Activated T-helper 1 cell treated with anti-CD3 and anti-CD28 coated beads, Interleukin-2, amount 50 U/mL, for 16 hours (primary cell): ENCODE measurements at places on chromosomes 4 and X.

- no peak for DNase-seq
These were observed 66.5 kb downstream of the DMP1 start for GRCh38 chr4:87716371-87717265.

DNA sequence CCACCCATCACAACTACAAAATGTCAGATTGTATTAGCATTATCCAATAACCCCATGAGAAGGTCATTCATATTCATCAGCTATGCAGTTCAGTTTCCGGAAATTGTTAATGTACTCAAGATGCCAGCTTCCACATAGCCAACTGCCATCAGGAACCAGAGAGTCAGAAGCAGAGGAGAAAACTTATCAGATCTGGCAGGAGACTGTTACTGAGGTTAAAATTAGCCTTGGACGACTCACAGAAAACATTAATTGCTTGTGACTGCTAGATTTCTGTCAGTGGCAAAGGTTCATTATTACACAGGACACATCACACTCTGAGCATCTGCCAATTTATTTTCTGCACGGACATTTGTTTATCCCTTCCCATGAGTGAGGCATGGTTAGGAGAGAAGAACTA lies 352.8 kb downstream of the DHRSX start:
- no peak for DNase-seq

GRCh38 chrX:39399387-39399786 lies 598.1 kb downstream of the MID1IP1 start:
- no peak for DNase-seq

DNA sequence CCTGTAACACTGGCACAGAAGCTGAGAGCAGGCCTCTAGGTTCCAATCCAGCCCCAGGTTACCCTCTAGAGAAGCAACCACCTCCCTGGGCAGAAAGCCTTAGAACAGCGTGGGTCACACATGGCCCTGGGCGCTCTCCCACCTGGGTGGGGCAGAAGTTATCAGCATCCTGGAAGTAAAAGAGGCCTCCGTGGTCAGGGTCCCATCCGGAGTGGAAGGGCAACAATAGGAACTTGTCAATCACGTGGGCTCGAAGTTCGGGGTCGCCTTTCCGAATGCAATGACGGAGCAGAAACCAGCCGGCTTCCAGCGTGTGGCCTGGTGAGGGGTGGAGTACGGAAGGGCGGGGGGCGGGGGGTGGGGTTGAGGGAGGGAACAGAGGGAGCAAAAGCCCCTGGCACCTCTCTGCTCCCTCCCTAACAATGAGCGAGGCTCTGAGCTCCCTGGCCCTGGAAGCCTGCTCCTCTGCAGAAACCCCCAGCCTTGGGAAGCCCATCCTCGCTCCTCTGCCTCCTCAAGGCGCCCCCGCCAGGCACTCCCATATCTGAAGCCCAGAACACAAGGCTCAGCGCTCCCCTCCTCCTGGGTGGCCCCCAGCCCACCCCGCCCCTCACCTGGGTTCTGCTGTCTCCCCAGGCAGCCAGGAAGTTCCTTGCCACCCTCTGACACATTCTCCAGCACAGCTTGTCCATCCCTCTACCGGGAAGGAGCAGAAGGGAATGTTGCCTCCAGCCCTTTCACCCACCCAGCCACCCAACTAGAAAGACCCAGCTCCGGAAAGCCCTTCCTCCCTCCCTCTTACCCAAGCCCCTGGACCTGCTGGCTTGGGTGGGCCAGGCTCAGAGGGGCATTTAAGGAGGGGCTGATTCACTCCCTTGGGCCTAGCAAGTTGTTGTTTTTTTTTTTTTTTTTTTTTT lies 2.8 kb downstream of the RENBP start:
- no peak for DNase-seq

DNA sequence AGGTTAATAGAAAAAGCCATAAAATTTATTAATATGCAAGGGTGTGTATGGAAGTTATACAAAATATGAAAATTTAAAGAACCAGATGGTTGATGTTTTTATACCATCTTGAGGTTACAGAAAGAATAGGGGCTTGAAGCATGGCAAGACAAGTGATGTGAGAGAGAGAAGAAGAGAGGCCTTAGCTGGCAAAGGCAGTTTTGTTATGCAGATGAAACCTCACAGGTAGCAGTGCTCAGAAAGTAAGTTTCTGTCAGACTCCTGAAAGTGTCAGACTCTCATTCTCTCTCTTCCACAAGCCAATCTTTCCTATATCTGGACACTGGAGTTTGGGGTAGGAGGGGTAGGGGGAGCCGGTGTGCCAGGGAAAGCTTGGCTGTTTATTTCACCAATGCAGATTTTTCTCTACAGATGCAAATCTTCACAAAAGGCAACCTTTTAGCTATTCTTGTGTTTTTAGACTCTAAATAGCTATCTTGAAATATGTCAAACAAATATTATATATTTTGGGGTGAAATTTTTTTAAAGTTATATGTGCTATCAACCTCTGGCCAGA lies 124.5 kb downstream of the CFAP299 start:
- no peak for DNase-seq

GRCh38 chrX:101595739-101596419 lies 21.9 kb downstream of the ARMCX6 start:
- no peak for DNase-seq

DNA sequence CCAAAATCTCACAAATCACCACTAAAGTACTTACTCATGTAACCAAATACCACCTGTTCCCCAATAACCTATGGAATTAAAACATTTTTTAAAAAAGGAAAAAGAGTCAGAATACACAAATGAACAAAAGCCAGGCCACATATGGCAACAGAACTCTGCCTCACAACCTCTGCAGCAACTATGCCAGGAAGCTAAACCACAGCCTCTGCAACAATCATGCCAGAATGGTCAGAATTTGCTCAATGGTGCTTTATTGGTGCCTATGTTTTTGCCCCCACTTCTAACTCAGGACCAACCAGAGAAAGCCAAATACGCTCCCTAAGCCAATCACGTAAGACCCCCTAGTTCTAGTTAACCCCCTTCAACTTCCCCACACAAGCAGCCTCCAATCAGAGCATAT lies 69.6 kb downstream of the HOPX start:
- no peak for DNase-seq

- no peak for DNase-seq
These were observed 7.8 kb downstream of the RXFP1 start for GRCh38 chr4:158529505-158529904.

DNA sequence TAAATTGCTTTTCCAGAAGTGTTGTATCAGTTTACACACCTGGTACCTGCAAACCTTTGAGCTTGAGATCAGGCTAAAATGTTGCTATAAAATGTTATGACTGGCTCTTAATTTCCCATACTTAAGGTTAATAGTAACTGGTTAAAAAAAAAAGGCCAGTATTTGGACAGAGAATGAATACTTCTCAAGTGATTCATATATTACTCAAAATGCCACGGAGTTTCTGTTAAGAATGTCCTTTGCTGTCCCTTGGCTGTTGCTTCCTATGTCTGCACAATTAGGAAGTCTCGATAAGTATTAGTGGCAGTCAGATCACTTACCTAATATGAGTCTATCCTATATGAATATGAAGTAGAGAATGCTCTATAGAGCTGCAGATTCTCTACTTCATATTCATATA lies 232.2 kb upstream of the IGFBP7 start:
- no peak for DNase-seq

- DNase-seq = no peak
These were observed 259.5 kb downstream of the SHOX start for GRCh38 chrX:889966-890651.

GRCh38 chrX:44162964-44163475 lies 180.5 kb downstream of the EFHC2 start:
- no peak for DNase-seq

DNA sequence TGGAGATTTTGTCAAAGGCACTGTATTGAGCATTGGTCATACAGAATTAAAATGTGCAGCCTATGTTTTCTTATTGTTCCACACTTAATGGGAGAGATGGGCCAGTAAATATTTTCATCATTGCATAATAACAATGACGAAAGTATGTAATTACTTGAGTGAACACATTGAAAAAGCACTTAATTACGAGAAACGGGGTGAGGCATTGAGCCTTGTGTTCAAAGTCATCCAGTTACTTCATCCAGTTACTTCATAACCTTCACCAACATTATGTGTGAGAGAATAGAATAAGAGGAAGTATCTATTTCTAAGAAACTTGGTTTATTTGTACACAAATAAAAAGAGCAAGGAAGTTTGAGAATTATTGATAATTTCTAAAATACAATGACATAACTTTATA lies 1427.0 kb downstream of the ADGRL3 start:
- no peak for DNase-seq

- no peak for DNase-seq
These were observed 25.1 kb downstream of the EPHA5 start for GRCh38 chr4:65645185-65645584.

DNA sequence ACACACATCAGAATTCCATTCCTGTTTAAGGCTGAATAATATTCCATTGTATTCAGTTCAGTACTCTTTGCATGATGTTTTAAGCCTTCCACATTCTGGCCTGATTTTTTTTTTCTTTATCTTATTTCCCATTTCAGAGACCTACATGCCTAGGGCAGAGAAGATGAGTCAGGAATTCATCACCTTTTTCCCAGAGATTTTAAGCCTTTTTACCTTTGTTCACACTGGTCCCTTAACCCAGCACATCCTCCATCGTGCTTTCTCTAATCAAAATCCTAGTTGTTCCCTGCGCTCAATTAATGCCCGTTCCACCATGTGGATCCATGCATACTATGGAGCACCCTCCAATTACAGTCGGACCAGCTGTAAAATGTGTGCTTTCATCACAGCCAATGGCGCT lies 245.1 kb downstream of the DHX15 start:
- no peak for DNase-seq

GRCh38 chr4:27357283-27357682 lies 496.6 kb downstream of the STIM2 start:
- no peak for DNase-seq

GRCh38 chrX:94932278-94932965 lies 1258.4 kb downstream of the FAM133A start:
- DNase-seq = no peak

DNA sequence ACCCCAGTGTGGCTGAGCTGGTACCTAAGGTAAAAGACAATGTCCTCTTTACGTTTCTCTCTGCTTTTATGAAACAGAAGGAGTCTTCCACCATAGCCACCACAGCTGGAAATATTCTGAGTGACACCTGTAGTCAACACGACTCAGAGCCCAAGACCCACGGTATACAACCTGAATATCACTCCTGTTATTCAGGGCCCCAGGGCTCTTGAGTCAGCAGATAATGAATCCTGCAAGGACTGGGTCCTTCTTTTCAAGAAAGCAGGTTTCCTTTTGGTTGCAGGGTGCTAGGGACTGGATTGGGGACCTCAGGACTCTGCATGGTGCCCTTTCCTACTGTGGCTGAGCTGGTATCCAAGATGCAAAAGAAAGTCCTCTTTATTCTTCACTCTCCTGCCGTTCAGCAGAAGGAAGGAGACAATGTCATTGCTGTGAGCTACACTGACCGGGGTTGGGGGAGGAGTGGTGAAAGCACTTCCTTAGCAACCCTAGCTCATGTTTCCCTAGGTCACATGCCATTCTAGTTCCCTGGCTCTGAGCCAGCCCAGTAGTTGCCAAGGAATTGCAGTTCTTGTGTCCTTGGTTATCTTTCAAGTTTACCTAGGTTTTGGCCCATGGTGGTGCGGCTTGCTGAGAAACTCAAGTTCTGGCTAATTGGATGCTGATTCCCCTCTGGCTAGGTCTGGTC lies 23.7 kb upstream of the UNC5C start:
- no peak for DNase-seq

GRCh38 chr4:124044867-124045266 lies 648.3 kb downstream of the SPRY1 start:
- DNase-seq = no peak

GRCh38 chrX:9379697-9380551 lies 84.9 kb upstream of the TBL1X start:
- DNase-seq = no peak

DNA sequence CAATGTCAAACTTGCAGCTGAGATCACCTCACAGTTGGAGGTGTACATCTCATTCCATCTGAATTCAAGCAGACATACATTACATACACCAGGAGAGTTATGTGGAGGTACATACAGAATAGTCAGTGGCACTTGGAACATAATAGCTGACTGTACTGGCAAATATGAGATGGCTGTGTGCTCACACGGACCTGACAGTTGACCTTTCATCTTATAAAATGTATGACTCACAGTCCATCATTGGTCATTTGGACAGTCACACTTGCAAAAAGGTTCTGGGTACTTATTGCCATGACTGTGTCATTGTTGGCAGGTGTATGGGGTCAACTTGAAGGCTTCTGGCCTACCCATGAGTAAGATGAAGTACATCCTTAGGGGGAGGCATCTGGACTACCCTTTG lies 88.6 kb upstream of the WDR1 start:
- no peak for DNase-seq

- no peak for DNase-seq
These were observed 23.4 kb upstream of the STBD1 start for GRCh38 chr4:76282941-76283689.

GRCh38 chrX:34341258-34341657 lies 209.1 kb upstream of the FAM47A start:
- DNase-seq = no peak

DNA sequence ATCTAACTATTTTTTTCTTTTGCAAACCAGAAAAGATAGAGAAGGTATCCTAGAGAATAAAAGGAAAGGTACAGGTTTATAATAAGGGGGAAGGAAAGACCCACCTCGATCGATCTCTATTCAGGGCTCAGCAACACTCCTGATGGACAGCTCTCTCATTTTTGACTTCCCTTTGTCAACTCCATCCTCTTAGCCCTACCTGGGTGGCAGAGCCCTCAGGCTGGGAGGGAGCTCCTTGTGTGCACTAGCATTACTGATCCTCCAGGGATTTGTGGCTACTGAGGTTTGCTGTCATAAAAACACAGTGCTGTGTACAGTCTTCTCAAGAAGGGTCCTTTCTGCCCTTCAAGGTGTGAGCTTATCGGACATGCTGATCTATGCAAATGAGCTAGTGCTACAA lies 111.0 kb downstream of the MID1 start:
- no peak for DNase-seq
